Neural progenitor cell (in vitro differentiated cells): ENCODE measurements at places on chromosomes 12 and 14.

DNA sequence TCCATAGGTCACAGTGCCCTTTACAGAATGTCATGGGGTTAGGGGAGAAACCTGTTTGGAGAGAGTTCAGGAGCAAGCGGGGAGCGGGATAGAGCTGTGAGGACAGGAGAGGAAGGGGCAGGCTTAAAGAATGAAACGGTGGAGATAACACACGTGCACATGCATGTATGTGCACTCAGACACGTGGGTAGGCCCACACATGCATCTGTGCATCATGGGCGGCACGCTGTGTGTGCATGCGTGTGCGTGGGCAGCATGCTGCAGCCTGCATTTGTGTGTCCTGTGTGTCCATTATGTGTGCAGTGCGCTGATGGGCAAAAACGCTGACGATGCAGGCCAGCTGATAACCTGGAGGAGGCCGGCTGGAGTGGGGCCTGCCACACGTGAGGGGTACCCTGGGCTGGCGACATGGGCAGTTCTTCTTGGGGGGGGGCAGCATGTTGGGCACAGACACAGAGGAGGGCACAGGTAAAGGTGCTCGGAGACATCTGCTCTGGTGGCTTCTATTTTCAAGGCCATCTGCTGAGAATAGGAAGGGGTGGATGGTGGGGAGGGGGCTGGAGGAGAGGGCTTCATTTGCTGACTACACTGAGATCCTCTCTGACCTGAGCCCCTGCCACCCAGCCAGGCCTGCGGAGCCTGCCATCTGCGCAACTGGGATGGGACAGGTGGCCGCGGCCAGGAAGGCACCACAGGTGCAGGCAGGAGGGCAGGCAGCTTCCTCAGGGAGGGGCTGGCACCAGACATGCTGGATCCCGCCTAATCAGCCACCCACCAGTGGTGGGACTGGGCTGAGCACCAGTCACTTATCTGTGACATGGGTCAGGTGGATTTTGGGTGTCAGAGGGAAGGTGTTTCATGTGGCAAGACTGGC is 4.6 kb upstream of the ANKRD9 start:
- peaks cover 15% of the 10 kb centered on the region for H3K27me3 ChIP-seq
- H3K27ac ChIP-seq = no peak overlapping the region
- H3K4me3 ChIP-seq = no peak overlapping the region
- no peak for DNase-seq

- H3K36me3 ChIP-seq = no peaks in the 10 kb centered on the region
- no peak overlapping the region for H3K4me3 ChIP-seq
- DNase-seq = no peak
- no peak overlapping the region for H3K27ac ChIP-seq
- H3K4me1 ChIP-seq = peaks cover 9% of the 10 kb centered on the region
- no peaks in the 10 kb centered on the region for H3K27me3 ChIP-seq
Observed at GRCh38 chr12:67430708-67431335, 161.7 kb downstream of the CAND1 start.

DNA sequence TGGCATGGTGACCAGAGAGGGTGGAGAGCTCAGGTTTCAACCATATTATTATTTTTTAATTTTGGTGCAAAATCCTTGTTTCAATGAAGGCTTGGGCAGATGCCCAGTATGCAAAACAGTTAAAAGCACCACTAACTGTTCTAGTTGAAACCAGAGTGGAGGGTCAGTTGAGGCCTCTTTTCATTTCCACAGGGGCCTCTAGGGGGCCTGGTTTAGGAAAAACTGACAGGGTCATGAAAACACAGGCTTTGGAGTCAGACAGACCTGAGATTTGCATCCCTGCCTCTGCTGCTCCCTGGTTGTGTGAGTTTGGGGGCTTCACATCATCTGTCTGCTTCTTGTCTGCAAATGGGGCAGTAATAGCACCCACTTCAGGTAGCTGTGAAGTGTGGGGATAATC is 3.3 kb upstream of the RPH3A start:
- no peaks in the 10 kb centered on the region for H3K36me3 ChIP-seq
- no peak overlapping the region for H3K4me3 ChIP-seq
- H3K4me1 ChIP-seq = peaks cover 8% of the 10 kb centered on the region
- H3K27me3 ChIP-seq = peaks cover 18% of the 10 kb centered on the region
- peak; percentile 46 for DNase-seq

GRCh38 chr14:66503532-66503931 is 4.4 kb upstream of the GPHN start:
- H3K27ac ChIP-seq = no peak overlapping the region
- H3K27me3 ChIP-seq = no peaks in the 10 kb centered on the region
- no peaks in the 10 kb centered on the region for H3K36me3 ChIP-seq

DNA sequence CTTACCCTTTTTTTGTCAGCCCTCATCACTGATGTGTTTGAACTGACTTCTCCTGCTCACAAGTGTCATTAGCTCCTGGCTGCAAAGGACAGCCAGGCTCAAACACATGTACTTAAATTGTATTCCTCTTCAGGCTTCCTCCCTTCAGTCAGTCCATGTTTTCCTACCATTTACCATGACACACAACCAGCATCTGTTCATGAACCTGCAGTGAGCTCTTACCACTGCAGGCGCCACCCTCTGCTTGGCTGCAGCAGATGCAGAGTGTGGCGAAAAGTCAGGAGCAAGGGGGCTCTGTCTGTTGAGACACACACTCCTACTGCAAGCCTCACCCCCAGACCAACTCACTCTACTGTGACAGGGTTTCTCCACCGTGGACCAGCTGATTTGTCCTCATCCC is 70.2 kb downstream of the TSPAN11 start:
- no peaks in the 10 kb centered on the region for H3K4me1 ChIP-seq
- no peaks in the 10 kb centered on the region for H3K27me3 ChIP-seq
- H3K36me3 ChIP-seq = no peaks in the 10 kb centered on the region

DNA sequence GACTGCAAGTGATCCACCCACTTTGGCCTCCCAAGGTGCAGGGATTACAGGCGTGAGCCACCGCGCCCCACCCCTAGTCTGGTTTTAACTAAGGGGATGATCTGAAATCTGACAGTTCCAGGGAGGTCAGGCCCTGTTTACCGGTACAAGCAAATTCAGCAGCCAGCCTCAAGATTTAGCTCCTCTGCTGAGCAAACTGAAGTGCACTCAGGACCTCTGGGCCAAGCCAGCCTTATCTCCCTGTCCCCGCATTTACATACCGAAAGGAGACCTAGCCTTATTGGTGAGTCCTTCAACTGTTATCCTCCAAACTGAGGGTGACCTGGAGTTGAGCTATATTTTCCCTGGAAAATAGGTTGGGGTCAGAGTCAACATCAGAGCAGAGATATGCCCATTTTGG is 835 bp upstream of the ABHD4 start:
- H3K27me3 ChIP-seq = no peaks in the 10 kb centered on the region
- H3K27ac ChIP-seq = no peak overlapping the region
- H3K4me3 ChIP-seq = peak overlapping the region; percentile 89

DNA sequence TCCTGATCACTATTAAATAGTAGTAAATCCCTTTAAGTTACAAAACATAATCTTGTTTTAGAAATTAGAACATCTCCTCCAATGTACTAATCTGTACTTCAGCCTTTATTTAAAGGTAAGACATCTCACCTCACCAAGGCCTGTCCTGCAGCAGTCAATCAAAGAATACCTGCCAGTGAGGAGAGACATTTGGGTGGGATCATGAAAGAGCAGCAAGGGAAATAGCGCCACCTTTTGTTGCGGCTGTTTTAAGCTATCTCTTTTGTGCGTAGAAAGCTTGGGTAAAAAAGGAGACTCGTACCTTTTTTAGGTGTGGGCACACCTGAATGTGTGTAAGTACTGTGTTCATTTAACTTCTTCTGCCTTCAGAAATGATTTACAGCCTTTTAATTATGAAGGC is 117.8 kb upstream of the TMTC1 start:
- no peaks in the 10 kb centered on the region for H3K27me3 ChIP-seq
- peak; percentile 19 for DNase-seq
- H3K36me3 ChIP-seq = no peaks in the 10 kb centered on the region
- no peak overlapping the region for H3K27ac ChIP-seq
- H3K4me1 ChIP-seq = no peaks in the 10 kb centered on the region

DNA sequence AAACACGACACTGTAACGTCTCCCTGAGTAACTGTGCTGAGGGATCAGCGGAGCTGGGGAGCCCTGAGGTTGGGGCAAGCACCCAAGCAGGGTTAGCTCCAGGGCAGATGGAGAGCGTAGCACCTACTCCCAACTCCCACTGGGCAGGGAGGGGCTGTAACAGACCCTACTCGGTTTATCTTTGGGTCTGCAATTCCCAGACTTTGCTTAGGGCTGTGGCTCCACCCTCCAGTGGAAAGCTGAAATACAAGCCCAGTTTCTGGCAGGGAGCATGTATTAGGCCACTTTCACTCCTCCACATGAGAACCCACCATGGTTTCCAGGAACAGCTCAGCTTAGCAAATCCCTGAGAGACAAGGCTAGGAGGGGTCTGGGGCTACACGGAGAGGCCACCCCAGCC is 17.3 kb upstream of the TC2N start:
- no peak for DNase-seq
- H3K4me1 ChIP-seq = peaks cover 2% of the 10 kb centered on the region
- no peak overlapping the region for H3K27ac ChIP-seq
- H3K36me3 ChIP-seq = no peaks in the 10 kb centered on the region
- no peaks in the 10 kb centered on the region for H3K27me3 ChIP-seq

DNA sequence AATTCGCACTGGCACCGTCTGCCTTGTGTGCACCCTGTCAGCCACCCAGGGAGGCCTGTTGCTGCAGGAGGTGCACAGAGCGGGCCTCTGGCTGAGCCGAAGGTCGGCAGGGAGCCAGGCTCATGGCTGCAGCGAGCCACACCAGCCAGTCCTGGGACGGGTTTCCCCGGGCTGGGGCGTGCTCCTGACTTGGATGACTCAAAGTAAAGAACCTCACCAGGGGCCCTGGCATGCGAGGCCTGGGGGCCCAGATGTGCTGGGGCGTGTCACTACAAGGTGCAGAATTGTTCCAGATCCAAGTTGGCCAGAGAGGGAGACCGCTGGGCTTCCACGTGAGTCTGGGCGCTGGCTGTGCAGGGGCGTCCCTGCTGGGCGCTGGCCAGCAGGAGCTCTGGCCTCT is 34.5 kb downstream of the FBRSL1 start:
- H3K4me1 ChIP-seq = peaks cover 10% of the 10 kb centered on the region
- H3K36me3 ChIP-seq = no peaks in the 10 kb centered on the region
- no peak for DNase-seq
- H3K27me3 ChIP-seq = no peaks in the 10 kb centered on the region
- no peak overlapping the region for H3K4me3 ChIP-seq

DNA sequence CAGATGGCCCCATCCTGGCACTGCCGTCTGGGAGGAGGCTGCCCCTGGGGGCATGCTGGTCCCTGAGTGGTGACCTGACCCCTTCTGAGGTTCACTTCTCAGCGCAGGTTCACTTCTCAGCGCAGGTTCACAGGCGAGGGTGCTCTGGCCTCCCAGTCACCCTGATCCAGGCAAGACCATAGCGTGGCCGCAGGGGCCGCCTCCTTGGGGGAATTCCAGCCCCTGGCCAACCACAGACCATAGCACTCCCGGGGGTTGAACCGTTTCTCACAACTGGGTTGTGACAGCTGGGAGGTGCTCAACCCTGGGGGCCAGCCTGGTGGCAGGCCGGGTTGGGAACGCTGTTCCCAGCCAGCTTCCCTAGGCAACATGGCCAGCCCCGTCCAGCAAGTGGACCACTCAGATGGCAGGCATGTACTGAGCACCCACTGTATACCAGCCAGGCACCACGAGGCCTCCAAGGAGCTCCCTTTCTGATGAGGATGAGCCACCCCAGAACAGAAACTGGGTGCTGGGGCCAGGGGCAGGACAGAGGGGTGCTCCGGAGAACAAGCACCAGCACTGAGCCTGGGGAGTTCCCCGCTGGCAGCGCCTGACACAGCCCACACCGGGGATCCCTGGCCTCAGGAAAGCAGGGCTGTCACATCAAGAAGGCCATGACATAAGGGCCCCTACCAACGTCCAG is 28.3 kb upstream of the ZFP36L1 start:
- H3K27me3 ChIP-seq = no peaks in the 10 kb centered on the region
- H3K27ac ChIP-seq = no peak overlapping the region
- peaks cover 14% of the 10 kb centered on the region for H3K4me1 ChIP-seq
- no peak for DNase-seq
- no peak overlapping the region for H3K4me3 ChIP-seq

DNA sequence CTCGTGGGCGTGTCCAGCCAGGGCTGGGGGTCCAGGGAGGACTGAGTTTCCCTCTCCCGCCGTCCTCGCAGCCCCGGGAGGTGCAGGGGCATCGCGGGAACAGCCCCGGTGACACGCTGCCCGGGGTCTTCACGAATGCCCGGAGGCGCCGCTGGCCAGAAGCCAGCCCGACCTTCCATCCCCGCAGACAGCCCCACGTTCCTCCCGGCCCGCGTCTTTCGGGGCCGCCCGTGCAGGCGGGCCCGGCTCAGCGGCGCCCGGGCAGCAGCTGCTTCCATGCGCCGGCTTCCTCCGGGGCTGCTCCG is 827 bp upstream of the TEDC1 start:
- no peaks in the 10 kb centered on the region for H3K36me3 ChIP-seq
- H3K4me1 ChIP-seq = peaks cover 21% of the 10 kb centered on the region
- H3K4me3 ChIP-seq = peak overlapping the region; percentile 72
- H3K27me3 ChIP-seq = peaks cover 33% of the 10 kb centered on the region
- no peak for DNase-seq
- H3K27ac ChIP-seq = no peak overlapping the region

DNA sequence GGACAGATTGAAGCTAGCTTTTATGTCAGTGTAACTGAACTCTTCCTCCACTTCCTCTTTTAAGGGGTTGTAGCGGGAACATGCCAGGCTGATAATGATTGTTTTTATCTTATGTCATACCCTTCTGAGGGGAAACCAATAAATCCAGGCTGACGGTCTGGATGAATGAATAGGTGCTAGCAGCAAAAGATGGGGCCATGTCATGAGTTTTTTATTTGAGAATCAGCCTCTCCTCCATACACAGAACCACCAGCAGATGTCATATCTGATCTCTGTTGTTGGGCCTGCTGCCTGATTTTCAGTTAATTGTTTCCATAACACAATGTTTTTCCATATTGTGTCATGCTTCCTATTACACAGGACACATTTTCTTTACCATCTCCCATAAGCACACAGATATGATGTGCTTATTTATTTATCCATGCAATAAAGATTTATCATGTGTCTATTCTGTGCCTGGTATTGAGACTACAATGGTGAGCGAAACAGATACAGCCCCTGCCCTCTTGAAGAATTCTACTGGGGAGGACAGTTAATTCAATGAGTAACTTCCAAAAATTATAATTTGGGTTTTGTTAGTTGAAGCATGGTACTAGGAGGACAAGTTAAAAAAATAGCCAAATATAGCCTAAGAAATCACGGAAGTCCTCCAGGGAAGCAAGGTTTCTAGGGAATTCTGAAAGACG is 33.6 kb upstream of the CRY1 start:
- peaks cover 15% of the 10 kb centered on the region for H3K4me1 ChIP-seq
- H3K27me3 ChIP-seq = no peaks in the 10 kb centered on the region
- no peak for DNase-seq
- no peak overlapping the region for H3K27ac ChIP-seq

DNA sequence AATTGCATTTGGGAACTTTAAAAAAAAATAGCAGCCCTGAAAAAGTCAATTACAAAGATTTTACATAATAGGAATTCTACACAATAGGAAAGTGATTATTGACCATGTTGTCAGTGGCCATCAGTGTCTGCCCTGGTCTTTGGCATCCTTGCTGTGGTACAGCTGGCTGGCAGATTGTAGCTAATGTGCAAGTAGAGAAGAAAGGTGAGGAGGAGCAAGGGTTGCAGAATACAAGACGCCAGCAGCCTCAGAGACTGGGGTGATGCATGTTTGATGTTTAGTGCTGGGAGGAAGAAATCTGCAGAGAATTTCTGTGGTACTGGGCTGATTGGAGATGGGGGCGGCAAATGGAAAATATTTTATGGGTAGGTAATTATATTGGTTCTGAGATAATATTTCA is 322.9 kb downstream of the TMEM117 start:
- H3K4me1 ChIP-seq = peaks cover 14% of the 10 kb centered on the region
- no peak for DNase-seq
